ENCODE measurements at places on chromosomes 12 and 14.

DNA sequence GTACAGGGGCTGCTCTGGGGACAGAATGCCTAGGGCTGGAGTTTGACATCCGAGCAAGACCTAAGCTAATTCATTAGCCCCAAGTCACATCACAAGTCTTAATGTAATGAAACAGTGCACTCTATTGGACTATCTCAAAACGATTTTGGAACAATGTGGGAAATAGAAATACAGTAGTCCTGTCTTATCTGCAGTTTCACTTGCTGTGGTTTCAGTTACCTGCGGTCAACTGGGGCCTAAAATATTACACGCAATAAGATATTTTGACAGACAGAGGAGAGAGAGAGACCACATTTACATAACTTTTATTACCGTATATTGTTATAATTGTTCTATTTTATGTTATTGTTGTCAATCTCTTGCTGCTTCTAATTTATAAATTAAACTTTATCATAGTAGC, 21.1 kb downstream of the MOAP1 start:
- no peak for DNase-seq

- no peak for DNase-seq
These were observed 237.2 kb downstream of the TMTC2 start for GRCh38 chr12:82923935-82924334.

DNA sequence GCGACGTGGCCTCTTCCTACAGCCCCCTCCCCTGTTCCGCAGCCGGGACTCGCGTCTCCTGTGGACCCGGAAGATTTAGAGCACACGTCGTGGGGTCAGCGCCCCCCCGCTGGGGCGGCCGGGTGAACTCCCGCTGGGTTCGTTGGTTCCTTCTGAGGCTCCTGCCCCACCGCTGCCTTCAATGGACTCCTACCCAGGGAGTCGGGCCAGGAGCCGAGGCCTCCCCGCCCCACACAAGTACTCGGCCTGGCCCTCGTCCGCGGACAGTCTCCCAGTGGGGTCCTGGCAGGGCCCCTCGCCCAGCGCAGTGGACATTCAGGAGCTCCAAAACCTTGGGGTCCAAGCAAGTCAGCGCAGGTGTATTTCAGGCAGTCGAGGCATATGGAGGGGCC, 1.2 kb downstream of the MMP17 start:
- peak; percentile 47 for DNase-seq

GRCh38 chr14:26255213-26255612, 342.6 kb downstream of the NOVA1 start:
- no peak for DNase-seq

- no peak for DNase-seq
These were observed 239.5 kb upstream of the SFSWAP start for GRCh38 chr12:131471271-131471905.

- DNase-seq: no peak
These were observed 4.4 kb upstream of the SCAF11 start for GRCh38 chr12:45994736-45995135.

- DNase-seq: no peak
These were observed 74.2 kb upstream of the ZFP36L1 start for GRCh38 chr14:68866991-68867533.

DNA sequence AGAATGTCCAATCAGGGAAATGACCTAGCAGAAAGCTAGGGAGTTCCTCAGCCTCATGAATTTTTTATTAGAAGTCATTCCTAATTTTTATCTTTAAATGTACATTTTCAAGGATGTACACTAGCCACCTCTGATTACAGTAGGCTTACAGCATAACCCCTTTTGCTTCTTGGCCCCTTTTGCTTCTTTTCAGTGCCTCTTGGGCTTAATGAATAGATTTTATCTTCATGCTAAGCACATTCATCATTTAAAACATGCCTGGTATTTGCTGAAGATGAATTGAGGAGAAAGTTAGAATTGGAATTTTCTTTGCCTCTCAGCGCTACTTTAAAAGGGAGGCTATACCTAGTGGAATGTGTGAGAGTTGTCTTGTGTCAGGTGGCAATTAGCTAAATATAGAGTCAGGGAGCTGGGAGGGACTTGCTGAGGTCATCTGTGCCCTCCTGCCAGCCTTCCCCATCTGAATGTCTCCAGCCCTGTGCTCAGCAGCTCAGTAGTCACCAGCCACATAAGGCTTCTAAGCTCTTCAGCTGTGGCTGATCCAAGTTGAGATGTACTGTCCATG, 132.1 kb downstream of the SAMD4A start:
- DNase-seq: no peak

DNA sequence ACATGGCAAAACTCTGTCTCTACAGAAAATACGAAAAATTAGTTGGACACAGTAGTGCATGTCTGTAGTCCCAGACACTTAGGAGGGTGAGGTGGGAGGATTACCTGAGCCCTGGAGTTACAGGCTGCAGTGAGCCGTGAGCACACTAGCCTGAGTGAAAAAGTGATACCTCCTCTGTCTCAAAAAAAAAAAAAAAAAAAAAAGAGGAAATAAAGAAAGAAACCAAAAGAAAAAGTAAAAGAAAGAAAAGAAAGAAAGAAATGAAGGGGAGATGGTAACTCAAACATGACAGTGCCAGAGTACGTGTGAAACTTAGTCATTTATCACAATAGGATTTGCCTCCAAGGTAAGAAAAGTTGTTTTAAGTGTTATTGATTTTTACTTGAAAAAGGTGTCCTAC, 407.0 kb upstream of the MGAT4C start:
- no peak for DNase-seq

DNA sequence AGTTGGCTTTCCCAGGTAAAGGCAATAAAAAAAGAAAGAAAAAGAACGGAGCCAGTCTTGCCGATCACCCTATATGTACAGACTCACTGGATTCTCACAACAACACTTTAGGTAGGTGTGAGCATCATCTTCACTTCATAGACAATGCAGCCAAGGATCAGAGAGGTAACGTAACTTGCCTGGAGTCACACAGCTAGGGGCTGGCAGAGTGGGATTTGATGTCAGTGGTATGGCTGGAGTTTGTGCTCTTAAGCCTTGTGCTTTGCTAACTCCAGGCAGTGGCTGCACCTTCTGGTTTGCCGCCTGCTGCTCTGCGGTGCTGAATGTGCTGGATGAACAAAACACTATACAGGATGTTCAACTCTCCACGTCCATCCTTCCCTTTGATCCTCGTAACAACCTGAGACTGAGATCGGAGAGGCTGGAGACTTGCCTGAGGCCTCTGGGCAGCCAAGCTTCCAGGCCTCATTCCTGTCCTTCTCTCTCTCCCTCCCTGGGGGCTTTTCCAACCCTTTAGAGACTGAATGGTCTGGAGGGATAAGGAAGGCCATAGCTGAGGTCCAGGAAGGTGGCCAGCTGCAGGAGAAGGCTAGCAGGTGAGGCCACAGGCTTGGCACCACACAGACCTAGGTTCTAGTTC, 8.1 kb downstream of the ISM2 start:
- no peak for DNase-seq

- DNase-seq: peak; percentile 7
These were observed 518.7 kb downstream of the TMEM121 start for GRCh38 chr14:106044949-106045596.

Measured in hepatic stellate cell (primary cell).